ENCODE measurements at places on chromosomes 2 and 18.

DNA sequence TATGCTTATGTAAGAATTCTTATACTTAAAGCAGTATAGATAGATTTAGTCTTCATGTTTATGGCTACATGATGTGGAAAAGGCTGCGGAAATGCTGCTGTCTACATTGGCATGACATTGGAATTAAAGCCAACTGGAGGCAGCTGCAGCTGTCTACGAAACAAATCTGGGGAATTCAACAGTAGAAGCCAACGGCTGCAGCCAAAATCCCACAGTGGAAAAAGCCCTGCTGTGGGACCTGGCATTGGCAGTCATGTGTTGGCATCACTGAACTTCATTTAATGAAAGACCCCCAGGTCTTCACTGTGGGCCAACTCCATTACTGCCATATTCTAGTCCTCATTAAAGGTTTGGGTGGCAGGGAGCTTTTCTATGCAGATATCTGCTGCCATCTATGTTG is 223.6 kb downstream of the SLC8A1 start:
- DNase-seq: no peak

- no peak for DNase-seq
Observed at GRCh38 chr2:1969701-1970015, 225.3 kb upstream of the PXDN start.

DNA sequence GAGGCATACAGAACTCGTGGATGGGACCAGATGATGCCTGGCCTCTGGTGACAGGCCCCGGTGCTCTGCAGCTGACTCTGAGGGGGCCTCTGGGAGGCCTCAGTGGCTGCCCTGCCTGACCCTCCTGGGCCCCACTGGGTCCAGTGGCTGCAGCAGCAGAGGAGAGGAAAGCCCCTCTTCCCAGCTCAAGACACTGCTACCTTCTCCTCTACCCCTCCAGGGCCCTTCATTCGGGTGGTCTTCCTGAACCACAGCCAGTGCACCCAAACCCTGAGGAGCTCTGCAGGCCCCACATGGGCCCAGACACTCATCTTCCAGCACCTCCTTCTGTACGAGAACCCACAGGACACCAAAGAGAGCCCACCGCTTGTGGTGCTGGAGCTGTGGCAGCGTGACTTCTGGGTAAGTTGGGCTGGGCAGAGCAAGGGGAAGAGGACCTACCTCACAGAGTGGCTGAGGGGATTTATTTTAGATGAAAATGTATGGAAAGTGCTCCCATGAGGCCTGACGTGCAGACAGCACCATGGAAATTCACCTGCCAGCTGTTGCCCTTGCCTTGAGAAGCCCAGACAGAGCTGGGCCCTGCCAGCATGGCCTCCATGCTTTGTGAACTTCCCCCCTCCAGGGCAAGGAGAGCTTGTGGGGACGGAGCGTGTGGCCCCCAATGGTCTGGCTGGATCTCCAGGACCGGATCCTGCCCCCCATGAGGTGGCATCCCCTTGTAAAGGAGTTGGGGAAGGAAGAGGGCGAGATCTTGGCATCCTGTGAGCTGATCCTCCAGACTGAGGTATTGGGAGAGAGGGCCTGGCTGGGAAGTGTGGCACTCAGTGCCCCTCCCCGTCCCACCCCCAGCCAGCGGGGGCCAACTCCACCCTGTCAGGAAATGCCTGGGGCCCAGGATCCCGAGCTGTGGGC is 46.3 kb downstream of the LMAN2L start:
- DNase-seq: no peak

- DNase-seq: peak; percentile 35
Observed at GRCh38 chr2:183037553-183038340, 510 bp downstream of the NCKAP1 start.

GRCh38 chr2:242030858-242031257 is 161.3 kb downstream of the RTP5 start:
- no peak for DNase-seq

DNA sequence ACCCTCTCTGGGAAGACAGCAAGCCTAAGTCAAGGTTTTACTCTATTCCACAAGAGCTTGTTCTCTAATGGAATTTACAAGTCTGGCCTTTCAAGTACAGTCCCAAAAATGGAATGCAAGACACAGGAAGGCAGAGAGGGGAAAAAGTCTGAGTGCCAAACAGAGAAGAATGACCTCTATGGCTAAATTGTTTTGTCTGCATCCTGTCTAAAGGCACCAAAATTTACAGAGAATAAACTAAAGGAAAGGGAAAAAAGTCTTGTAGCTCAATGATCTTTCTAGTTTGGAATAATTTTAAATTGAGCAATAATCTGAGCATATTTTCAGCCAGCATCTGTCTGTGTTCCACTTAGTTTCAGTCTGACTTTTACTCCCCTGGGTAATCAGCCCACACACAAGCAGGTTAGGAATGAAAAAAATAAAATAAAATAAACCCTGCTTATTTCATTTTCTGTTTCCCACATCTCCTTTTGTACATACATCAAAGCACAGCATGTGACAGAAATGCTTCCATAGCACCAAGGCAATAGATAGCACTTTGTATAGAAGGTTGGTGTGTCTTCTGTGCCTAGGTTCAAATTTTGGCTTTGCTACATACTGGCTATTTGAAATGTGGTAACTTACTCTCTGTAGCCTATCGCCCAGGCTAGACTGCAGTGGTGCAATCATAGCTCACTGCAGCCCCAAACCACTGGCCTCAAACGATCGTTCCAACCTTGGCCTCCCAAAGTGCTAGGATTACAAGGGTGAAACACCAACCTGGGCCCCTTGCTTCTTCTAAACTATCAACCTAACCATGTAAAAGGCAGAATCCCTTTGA is 105.1 kb downstream of the SLC8A1 start:
- no peak for DNase-seq

DNA sequence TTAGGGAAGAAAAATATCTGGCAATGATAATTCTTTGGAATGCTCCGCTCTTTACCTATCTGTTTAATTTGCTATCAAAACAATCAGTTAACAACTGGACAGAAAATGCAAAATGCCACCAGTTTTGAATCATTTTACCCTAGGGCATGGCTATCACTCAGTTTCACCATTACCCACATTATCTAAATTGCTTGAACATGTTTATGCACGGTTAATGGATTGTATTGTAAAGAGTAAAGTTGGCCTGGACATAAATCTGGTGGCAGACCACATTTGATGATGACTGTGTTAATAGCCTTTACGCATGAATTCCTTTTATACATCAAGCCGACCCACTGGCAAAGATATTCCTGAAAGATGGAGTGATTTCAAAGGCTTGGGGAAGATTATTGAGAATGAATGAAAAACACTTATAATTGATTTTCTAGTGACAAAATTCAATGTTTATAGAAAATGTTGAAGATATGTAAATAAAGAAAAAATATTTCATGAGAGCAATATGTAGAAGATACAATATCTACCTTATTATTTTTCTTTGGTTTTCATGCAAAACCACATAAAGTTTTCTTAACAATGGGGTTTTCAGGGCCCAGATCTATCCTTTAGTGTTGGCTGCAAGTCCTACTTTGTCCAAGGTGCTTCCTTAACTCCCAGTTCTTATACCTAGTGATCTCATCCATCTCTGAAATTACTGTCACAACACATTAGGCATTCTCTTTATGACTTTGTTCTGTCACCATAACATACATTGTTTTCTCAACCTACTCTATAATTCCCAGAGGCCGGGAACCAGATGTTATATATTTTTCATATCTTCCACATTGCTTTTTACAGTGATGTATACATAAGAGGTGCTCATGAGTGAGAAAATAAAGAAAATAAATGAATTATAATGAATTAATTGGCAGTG is 265.1 kb downstream of the RIT2 start:
- DNase-seq: no peak

DNA sequence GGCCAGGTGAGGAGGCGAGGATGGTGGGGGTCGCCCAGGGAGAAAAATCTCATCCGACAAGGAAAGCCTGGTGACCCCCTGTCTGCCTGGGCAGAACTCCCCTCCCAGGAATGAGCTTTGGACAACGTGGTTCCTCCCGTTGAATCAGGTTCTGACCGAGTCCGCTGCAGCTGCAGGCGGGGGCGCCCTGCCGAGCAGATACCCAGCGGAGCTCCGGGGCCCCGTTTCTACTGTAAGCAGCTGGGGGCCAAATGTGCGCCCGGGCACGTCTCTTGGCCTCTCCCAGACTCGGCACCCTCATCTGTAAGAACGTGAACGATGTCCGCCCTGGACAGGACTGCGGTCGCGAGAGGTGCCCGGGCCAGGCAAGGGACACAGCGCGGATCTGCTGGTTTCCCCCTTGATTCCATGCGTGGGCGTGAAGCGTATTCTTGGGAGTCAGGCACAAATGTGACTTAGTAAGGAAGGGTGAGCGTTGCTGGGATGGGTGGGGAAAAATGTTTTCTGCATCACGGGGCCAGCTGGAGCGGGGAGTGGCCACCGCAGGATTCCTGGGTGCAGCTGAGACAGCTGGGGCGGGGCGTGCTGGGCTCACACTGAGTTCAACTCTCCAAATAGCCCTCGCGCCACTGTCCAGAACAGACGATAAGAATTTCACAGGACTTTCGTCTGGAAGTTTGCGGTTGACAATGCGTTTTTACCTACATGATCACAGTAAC is 20.2 kb upstream of the TUBB6 start:
- DNase-seq: no peak

GRCh38 chr18:42181474-42181873 is 226.4 kb downstream of the PIK3C3 start:
- DNase-seq: no peak

- no peak for DNase-seq
Observed at GRCh38 chr2:102273619-102274211, 37.6 kb upstream of the IL1RL1 start.

DNA sequence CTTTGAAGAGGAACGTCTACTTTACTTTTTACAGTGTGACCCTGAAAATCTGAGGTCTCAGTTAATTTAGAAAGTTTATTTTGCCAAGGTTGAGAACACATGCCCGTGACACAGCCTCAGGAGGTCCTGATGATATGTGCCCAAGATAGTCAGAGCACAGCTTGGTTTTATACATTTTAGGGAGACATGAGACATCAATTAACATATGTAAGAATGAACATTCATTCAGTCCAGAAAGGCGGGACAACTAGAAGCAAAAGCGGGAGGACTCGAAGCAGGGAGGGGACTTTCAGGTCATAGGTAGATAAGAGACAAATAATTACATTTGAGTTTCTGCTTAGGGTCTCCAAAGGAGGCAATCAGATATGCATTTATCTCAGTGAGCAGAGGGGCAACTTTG is 23.7 kb downstream of the ELMOD3 start:
- no peak for DNase-seq

DNA sequence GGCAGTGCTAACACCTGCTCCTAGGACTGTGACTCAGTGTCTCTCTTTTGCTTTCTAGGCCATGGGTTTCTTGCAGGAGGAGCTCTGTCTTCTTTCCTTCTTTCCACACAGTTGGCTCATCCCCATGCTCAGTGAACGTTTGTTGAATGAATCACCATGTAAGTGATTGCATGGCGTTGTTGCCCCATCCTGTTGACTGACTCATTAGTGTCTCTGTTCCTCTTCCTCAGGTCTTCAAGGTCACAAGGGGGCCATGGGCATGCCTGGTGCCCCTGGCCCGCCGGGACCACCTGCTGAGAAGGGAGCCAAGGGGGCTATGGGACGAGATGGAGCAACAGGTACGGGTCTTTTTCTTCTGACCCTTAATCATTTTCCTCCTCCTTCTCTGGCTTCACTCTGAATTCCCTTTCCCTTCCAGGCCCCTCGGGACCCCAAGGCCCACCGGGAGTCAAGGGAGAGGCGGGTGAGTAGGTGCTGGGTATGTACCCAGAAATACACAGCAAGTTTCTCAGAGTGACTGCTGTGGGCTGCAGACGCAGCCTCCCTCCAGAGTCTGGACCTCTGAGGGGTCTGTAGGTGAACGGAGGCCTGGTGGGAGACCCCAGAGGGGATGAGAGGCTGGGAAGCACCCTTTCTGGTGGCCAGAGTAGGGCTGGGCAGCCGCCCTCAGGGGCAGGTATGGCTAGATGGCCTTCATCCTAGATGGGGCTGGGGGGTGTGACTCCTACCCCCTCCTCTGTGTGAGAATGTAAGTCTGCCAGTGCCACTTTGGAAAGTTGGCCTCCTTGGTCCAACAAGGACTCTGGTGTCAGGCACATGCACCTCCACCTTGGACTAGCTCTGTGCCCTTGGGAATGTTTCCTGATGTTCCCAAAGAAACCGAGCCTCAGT is 32.4 kb downstream of the MARCO start:
- DNase-seq: no peak

- no peak for DNase-seq
Observed at GRCh38 chr2:206482123-206482522, 38.8 kb downstream of the ADAM23 start.

DNA sequence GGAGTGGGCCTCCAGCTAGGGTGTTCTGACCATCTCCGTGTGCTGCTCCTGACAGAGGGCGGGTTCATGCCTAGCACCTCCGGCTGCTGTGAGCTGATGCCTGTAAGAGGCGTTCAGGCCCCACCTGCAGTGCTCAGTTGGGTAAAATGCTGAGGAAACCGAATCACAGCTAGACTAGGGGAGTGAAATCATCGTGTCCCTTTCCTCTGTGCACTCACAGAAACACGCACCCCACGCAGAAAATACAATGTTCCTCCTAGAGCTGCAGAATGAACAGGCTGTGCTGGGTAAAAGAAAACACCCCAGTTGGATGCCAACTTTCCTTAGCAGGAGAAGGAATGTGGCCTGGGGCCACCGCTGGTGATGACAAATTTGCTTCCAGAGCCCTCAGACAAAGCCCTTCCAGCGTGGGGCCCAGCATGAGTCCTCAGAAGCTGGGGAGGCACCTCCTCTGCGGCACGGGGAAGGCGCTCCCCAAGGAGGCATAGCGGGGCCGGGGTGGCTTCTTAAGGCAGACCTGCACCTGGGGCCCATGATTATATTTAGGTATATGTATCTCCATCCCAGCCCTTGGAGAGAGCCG is 16.3 kb upstream of the ARHGEF4 start:
- no peak for DNase-seq

DNA sequence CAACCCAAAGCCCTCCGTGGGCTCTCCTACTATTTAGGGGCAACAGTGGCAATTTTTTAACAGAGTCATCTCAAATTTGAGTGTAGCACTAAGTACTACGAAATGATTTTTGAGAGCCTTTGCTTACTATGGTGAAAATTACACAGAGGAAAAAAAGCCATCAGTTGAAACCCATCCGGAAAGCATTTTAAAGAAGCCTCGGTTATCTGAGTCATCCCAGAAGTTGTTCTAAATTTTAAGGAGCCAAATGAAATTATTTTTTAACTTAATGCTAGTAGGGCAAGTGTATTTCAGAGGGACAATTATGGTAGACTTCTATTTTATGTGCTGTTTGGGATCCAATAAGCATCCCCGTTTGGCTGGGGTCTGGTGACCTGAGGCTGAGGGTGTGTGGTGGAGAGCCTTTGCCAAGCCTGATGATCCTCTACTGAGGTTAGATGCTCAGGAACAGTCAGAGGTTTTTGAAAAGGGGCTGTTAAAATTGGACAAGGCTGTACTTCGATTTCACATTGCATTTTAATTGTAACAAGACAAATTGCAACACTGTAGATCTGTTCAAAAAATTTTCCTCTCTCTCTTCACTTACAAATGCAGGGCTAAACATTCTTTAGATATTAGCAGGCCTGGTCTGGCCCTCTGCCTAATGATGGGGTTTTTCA is 47.0 kb downstream of the RAPGEF4 start:
- DNase-seq: no peak

GRCh38 chr2:9712263-9712662 is 81.5 kb upstream of the YWHAQ start:
- peak; percentile 40 for DNase-seq

DNA sequence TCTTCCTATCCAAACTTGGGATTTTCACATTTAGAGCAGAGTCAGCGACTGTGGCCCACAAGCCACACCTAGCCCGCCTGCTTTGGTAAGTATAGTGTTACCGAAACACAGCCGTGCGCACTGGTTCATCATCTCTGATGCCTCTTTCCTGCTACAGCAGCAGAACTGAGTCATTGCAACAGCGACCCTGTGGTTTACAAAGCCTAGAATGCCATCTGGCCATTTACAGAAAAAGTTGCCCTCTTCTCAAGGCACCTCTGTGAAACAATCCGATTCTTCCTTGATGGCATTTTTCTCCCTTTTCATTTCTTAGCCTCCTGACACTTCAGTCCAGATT is 10.7 kb upstream of the IAH1 start:
- DNase-seq: no peak
